ENCODE measurements at places on chromosomes 11 and 22. TPM values are rescaled to one million over a fixed set of nuclear protein-coding genes. Genes with fewer than 3 reads are reported as not detected.

RFPL2 gene
- not detected for total RNA-seq

KLHL35 gene
- 1.8 TPM for total RNA-seq

FAM83F gene
- not detected for total RNA-seq

MYBPC3 gene
- total RNA-seq: 0.07 TPM

MRGPRF gene
- total RNA-seq: 3.8 TPM

CNTN5 gene
- total RNA-seq: not detected

APOA4 gene
- 3.5 TPM for total RNA-seq

GRCh38 chr11:75248924-75249256, 8.3 kb downstream of the TPBGL start:
- no peak for DNase-seq

- no peak for DNase-seq
Measured at GRCh38 chr22:41957941-41958556, 6.1 kb downstream of the SMIM45 start.

GRCh38 chr22:49735411-49735900, 92.2 kb downstream of the BRD1 start:
- DNase-seq: no peak

DNA sequence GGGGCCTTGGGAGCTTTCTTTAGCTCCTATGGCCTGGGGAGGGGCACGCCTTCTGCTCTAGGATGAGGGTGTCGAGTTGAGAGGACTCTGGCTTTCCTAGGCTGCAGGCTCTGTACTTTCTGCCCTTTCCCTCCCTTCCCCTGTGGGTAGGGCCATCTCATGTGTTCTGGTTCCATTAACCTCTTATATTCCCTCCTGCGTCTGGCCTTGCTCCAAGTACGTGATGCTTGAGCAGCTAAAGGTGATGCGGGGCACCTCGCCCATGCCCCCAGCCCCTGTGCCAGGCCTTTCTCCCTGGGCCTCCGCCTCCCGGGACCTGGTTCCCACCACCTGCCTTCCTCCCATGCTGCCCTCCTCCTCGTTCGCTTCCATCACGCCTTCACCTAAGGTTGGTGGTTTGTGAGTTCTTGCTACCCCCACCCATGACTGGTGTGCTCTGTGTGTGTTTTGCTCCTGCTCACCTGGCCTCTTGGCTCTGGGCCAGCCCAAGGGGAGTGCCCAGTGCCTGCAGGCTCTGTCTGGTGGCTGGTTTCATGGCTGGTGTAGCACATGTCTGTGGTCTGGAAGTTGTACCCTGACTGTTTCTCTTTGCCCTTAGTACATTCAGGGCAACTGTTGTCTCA, 34.1 kb downstream of the PHLDB1 start:
- no peak for DNase-seq

GRCh38 chr11:102237096-102237735, 80.1 kb upstream of the BIRC3 start:
- no peak for DNase-seq

GRCh38 chr22:41565403-41566054, 4.7 kb downstream of the CSDC2 start:
- peak; percentile 15 for DNase-seq

DNA sequence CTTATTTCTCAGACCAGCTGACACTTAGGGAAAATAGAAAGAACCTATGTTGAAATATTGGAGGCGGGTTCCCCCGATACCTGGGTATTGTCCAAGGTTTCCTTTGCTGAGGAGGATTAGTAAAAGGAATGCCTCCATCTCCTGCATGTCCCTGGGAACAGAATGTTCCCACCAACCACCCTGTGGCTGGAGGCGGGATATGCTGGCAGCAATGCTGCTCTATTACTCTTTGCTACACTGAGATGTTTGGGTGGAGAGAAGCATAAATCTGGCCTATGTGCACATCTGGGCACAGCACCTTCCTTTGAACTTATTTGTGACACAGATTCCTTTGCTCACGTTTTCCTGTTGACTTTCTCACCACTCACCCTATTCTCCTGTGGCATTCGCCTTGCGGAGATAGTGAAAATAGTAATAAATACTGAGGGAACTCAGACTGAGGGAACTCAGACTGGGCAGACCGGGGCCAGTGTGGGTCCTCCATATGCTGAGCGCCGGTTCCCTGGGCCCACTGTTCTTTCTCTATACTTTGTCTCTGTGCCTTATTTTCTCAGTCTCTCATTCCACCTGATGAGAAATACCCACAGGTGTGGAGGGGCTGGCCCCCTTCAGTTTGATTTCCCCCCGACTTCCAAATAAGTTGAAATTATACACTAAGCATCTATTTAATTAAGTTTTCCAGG, 32.1 kb downstream of the IGLL1 start:
- no peak for DNase-seq

GRCh38 chr11:6568191-6568918, 35.1 kb downstream of the RRP8 start:
- no peak for DNase-seq

GRCh38 chr11:134474070-134474860, 62.2 kb upstream of the B3GAT1 start:
- no peak for DNase-seq
